ENCODE measurements at places on chromosomes 3 and 15. TPM values are rescaled to one million over a fixed set of nuclear protein-coding genes. Genes with fewer than 3 reads are reported as not detected.

DNA sequence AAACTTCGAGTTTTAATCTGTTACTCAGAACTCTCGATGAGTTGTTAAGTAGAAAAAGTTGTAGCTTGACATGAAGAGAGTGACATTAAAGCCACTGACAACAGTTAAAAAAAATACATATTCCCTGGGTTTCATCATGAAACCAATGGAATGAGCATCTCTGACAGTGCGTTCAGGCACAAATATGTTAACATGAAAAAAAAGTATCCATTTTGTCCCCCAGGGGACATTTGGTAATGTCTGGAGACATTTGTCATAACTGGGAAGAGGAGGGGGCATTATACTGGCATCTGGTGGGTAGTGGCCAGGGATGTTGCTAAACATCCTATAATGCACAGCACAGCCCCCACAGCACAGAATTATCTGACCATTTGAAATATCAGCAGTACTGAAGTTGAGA lies 14.8 kb upstream of the FOXP1 start:
- DNase-seq = no peak

- no peak for DNase-seq
These were observed 3.3 kb downstream of the CALML4 start for GRCh38 chr15:68201879-68202261.

DNA sequence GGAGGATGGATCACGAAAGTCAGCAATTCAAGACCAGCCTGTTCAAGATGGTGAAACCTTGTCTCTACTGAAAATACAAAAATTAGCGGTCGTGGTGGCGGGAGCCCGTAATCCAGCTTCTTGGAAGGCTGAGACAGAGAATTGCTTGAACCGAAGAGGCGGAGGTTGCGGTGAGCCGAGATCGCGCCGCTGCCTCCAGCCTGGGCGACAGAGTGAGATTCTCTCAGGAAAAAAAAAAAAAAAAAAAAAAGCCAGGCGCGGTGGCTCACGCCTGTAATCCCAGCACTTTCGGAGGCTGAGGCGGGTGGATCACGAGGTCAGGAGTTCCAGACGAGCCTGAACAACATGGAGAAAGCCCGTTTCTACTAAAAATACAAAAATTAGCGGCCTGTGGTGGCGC lies 5.0 kb downstream of the EAF2 start:
- no peak for DNase-seq

- no peak for DNase-seq
These were observed 23.3 kb downstream of the ZNF710 start for GRCh38 chr15:90024406-90024805.

- DNase-seq = no peak
These were observed 88.9 kb downstream of the ADAMTS17 start for GRCh38 chr15:100252779-100253417.

DNA sequence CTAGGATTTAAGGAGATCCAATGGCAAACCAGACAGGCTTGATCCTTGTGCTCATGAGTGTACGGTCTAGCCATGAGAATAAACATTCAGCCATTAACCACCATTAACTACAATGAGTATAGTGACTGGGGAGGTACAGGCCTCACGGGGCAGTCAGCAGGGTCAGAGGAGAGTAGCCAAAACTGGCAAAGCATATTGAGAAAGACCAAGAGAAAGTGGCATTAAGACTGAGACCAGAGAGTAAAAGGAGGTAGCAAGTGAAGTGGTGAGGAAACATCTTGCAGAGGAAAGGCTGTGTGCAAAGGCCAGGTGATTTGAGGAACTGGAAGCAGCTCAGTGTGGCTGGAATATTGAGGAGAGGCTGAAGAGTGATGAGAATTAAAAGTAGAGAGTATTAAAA lies 407.2 kb upstream of the LMCD1 start:
- no peak for DNase-seq

DNA sequence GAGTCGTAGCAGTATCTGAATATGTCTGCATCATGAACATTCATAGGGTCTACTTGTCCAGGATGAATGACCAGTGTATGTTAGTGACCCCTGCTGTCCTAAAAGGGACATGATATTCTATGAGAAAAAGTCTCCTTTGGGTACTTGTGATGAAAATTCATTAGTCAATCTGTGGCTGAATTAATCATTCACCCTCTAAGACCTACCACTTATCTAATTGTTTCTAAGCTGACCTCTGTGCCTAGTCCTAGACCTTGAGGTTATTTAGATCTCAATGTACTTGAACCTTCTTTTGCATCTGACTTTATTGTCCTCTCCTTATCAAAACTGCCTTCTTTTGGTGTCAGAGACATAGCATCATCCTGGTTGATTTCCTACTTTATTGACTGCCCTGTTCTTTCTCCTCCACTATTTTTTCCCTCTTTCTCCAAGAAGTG lies 799.3 kb downstream of the DIPK2A start:
- no peak for DNase-seq

The IMPDH2 gene
- total RNA-seq = 46.8 TPM

- DNase-seq = peak; percentile 31
These were observed 153.3 kb downstream of the ECT2 start for GRCh38 chr3:172903642-172904320.

- DNase-seq = no peak
These were observed 502 bp downstream of the NR1D2 start for GRCh38 chr3:23945663-23945912.

GRCh38 chr3:46878781-46879436 lies 1.4 kb downstream of the PTH1R start:
- DNase-seq = no peak

The CACNA2D2 gene
- 1.2 TPM for total RNA-seq

DNA sequence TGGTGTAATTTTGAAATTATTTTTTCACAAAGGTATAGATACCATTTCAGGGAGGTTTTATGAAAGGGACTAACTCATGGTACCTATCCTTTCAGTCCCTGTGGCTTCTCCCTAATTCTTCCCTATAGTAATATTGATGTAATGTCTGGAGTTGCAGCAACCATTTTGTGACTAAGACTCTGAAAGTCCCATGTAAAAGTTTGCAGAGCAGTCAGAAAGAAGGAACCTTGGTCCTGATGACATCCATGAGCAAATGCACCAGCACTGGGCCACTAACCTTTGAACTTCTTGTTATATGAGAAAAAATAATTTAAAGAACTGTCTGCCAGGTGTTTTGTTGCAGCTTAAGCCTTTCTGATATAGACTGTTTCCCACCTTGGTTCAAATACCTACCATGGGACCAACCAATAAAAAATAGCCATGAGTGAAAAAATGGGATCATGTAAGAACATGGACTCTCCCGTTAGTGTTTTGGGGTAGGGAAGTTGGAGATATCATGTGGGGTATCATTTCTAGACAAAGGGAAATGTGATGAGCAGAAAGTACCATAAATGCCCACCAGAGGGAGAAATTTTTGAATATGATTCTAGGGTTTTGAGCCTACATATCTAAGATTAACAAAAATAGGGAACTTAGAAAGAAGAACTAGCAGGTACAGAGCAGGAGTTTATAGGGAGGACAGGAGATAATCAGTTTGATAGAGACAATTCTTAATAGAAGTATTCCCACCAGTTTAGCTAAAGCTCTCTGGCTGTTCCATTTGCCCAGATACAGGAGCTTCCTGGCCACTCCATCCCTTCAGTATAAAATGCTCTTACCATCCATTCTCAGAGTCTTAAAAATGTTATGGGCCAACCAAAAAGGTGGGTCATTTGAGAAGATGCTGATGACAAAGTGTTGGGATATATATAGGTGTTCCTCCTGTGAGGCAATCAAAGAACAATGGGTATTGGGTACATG lies 3.4 kb upstream of the CPOX start:
- no peak for DNase-seq
